ENCODE measurements at places on chromosomes 5 and 9.
A peak's percentile ranks its signal among the peaks of the same experiment; 100 is the strongest.

DNA sequence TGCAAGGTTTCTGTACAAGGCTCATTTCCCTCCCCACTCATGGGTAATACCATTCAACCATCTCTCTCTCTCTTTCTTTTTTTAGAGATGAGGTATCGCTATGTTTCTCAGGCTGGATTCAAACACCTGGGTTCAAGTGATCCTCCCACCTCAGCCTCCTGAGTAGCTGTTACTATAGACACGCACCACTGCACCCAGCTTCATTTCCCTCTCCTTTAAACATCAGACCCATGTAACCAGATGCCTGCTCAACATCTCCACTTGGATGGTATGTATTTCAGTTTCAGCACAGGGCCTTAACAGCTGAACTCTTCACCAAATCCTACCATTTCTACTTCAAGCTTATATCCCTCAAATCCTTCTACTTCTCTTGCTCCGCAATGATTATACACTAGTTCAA is 117.4 kb downstream of the SSBP2 start:
- DNase-seq = no peak

DNA sequence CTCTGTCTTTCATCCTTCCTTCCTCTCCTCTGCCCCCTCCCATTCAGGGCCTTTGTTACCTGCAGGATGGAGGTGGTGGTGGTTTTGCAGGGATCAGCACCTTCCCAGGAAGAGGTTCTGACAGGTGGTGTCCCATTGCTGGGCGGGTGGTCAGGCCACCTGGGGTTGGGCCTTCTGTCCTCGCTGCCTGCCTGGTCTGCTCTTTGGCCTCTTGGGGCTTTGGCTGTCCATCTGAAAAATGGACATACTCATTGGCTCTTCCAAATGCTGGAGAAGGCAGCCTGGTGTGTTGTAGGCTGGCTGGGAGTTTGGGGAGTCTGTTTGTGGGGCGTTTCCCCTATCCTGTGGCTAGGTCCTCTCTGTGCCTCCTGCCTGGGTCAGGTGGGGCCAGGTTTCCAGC is 4.3 kb downstream of the RXRA start:
- DNase-seq = no peak

DNA sequence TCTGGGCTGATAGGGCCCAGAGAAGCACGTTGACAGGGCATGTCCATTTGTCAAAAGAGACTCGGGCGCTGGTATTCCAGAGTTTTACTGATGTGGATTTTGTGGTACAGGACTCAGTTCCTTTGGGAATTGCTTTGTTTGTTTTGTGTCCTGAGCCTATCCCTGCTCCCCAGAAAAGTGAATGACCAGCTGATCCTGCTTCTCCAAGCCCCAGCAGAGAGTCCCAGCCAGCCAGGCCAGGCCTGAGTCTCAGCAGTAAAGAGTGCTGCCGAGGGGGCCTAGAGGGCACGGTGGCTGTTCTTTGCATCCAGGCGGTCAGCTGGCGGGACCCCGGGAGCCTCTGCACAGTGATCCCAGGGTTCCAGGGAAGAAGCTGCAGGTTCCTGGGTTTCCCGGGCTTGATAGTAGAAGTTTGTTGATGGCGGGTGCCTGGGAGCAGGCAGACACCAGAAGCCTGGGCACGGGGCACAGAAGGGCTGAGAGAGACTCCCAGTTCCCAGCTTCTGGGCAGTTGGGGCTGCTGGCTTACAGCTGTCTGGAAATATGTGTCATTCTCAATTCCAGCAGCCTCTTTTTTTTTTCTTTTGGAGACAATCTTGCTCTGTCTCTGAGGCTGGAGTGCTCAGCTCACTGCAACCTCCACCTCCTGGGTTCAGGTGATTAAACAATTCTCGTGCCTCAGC is 8.7 kb downstream of the PRDM12 start:
- no peak for DNase-seq

- peak; percentile 4 for DNase-seq
Measured at GRCh38 chr5:180126716-180127681, 55.4 kb upstream of the RNF130 start.

GRCh38 chr5:155508673-155509072 is 495.1 kb downstream of the KIF4B start:
- DNase-seq = no peak

- DNase-seq = peak; percentile 41
Measured at GRCh38 chr5:171913987-171914273, 92.5 kb downstream of the FBXW11 start.

DNA sequence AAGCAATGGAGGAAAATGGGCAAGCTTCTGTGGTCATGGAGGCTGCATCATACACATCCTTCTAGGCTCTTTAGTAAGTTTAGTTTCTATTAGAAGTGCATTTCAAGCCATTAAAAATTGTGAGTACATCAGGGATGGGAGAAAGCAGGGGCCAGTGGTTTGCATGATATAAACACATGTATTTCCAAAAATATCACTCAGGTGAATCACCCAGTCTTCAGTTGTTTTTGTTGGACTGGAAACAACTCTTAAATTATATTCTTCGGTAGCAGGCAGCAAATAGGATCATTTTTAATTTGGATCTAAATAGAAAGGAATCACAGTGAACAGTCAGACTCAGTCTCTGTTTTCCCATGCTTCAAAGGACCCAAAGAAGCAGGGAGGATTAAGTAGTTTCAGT is 657.9 kb downstream of the TLR4 start:
- DNase-seq = peak; percentile 42

GRCh38 chr5:104048231-104048630 is 485.6 kb upstream of the NUDT12 start:
- DNase-seq = no peak

DNA sequence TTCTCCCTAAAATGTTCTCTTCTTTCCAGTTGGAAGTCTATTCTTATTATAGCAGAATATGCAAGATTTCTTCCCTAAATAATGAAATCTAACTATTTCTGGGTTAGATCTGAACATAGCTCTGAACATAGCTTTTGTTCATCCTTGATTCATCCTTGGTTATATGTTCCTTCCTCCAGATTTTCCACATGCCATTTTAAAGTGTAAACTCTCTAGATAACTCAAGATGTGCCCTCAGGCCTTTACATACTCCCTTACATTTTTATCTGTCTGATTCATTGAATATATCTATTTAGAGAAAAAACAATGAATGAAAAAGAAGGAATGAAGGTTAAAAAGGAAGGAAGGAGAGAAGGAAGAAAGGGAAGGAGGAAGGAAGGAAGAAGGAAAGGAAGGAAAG is 100.9 kb downstream of the FBXO38 start:
- DNase-seq = no peak

- DNase-seq = no peak
Measured at GRCh38 chr9:129036923-129037766, 719 bp downstream of the MIGA2 start.

- no peak for DNase-seq
Measured at GRCh38 chr5:132746954-132747615, at the start of gene CCNI2. TSS of gene CCNI2 (plus strand) at chr5:132747426. CDS start at chr5:132747496, 70 bp downstream.

- DNase-seq = peak; percentile 46
Measured at GRCh38 chr5:74546796-74547195, 93.7 kb downstream of the ENC1 start.

GRCh38 chr9:121185774-121186403 is 15.8 kb downstream of the RAB14 start:
- DNase-seq = no peak

DNA sequence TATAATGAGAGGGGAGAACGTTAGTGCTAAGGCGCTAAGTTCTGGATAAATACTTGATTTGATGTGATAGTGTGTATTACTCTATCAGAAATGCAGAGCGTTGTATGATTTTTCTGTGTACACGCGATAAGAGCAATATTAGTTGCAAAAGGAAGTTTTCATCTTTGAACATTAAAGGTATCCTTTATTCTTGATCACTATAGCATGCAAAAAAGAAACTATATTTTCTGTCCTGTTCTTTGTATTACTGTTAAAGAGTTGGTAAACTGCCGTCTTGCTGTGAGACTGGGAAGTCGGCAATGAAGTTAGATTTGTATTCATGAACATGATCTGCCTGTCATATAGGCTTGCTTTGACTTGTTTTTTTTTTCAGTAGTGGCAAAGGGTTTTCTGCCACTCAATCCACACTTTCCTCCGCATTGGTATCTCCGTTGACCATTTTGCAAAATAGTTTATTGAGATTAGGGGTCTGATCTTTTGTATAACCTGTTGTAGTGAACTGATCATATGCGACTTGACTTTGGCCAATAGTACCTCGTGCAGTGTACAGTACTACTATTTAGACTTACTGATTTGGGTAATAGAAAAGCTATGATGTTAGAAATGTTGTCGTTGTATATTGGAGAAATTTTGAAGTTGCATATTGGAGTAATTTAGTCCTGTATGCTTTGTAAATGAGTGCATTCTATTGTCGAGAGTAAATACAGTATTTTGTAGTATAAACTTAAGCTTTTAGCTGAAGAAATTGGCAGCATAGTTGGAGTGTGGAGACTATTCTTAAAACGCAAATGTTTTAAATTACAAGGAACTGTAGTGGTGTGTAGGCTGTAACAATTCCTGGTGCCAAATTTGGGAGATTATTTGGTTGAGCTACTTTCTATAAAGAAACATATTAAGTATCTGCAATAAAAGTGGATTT is 1.7 kb downstream of the DENND4C start:
- DNase-seq = no peak

DNA sequence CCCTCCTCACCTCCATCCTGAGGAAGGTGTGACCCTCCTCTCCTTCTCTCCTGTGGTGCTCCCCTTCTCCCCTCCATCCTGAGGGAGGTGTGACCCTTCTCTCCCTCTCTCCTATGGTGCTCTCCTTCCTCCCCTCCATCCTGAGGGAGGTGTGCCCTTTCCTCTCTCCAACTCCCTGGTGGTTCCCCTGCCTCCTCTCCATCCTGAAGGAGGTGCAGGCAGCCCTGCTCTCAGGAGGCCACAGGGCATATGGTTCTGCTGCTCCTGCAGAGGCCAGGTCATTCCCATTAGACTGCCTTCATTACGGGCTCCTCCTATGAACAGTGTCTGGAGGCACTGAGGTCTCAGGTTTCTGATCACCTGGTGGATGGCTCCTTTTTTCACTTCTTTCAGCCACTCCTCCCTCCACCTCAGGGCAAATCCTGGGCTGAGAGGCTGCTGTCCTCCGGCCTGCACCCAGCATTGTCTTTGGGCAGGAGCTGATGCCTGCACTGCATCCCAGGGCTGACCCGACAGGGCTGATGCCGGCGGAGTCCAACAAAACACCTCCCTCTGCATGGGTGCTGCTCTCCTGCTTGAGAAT is 197.1 kb downstream of the MED10 start:
- DNase-seq = no peak

DNA sequence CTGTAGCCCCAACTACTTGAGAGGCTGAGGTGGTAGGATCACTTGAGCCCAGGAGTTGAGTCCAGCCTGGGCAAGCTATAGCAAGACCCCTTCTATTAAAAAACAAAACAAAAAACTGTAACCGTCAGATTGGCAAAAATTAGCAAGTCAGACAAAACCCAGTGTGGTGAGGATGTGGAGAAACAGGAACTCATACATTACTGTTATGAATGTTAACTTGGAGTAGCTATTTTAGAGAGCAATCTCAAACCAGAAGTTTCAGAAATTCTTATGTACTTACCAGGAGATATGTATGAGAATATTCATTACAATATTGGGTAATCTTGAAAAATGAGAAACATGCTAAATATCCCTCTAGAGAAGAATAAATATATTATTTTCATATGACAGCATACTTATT is 120.3 kb downstream of the INVS start:
- DNase-seq = no peak

- DNase-seq = no peak
Measured at GRCh38 chr9:108095496-108095895, 605.9 kb upstream of the KLF4 start.

GRCh38 chr5:14793851-14794250 is 77.7 kb downstream of the ANKH start:
- DNase-seq = no peak

Data from fibroblast of mammary gland (primary cell).